ENCODE measurements at places on chromosomes 5 and 9.

DNA sequence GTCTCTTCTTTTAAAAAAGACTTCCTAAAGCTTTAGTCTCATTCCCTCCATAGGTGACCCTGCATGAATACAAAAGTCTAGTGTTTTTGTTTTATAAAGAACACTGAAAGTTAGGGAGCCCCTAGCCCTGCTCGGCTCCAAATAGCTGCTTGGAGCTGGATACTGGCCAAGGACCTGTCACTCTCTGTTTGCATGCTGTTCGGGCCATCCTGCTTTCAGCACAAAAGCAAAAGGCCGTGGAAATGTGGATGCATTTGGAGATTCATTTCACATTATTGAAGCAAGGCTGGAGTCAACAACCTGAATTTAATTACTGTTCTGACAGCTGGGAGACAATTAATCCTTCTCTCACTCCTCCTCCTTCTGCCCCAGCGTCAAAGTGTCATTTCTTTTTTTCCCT lies 151.7 kb upstream of the NMUR2 start:
- no peak for DNase-seq

GRCh38 chr5:59246882-59247281 lies 646.6 kb downstream of the PDE4D start:
- no peak for DNase-seq

- DNase-seq: no peak
Observed at GRCh38 chr5:96049398-96050272, 88.0 kb upstream of the ELL2 start.

GRCh38 chr9:88383176-88383575 lies 5.1 kb upstream of the SPIN1 start:
- no peak for DNase-seq

- DNase-seq: no peak
Observed at GRCh38 chr9:137639303-137640051, 20.7 kb downstream of the EHMT1 start.

DNA sequence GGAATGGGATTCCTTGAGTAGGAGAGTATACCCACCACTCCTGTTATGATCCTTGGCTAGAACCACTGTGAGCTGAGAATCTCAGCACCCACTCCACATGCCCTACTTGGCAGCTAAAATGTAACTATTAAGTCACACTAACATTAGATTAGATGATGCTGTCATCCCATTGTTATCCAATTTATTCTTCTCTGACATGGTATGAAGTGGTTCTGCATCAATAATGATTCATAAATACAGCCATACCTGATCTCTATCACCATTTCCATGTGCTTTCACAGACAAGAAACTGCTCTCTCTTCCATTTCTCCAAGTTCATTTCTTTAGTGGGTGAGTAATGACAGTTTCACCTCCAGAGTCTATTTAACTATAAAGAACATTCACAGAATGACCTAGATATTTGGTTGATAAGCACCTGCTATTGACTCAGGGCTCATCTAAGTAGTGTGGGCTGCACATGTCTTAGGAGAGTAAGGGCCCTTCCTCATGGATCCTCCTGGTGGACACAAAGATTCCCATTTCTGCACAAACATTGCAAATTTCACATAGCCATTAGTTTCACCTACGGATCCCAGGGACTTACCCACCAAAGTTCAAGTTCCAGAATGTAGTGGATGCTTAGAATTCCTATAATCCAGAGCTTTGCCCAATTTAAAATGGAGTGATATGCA lies 187.9 kb downstream of the EBF1 start:
- no peak for DNase-seq

GRCh38 chr9:72753266-72753893 lies 199.5 kb downstream of the ALDH1A1 start:
- no peak for DNase-seq

GRCh38 chr9:90010793-90011192 lies 406.0 kb downstream of the GADD45G start:
- no peak for DNase-seq

DNA sequence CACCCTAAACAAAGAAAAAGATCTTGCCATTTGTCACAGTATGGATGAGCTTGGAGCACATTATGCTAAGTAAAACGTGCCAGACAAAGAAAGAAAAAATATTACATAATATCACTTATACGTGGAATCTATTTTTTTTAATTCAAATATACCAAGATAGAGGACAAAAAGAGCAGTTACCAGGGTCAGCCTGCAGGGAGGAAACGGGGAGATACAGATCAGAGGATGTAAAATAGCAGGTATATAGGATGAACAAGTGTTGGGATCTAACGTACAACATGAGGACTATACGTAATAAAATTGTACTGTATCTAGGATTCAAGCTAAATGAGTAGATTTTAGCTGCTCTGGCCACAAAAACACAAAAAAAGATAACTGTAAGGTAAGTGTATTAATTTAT lies 247.5 kb downstream of the TMEM161B start:
- no peak for DNase-seq

GRCh38 chr9:132935026-132935425 lies 9.4 kb downstream of the TSC1 start:
- DNase-seq: no peak

DNA sequence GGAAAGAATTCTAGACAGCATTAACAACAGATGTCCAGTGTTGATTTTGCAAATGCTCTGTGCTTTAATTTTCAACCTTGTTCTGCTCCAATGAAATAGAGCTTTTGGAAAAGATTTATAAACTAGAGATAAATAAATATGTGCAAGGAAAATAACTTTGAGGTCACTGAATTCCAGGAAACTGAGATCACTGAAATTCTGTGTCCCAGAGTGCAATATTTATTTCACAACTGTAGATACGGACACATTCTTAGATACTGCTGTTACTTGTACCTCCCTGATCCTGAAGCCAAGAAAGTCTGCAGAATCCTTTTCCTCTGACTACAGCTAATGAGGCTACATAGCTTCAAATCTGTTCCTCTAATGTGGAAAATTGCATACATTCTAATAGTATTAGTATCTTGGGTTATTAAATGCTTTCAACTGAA lies 222.9 kb downstream of the DOCK8 start:
- no peak for DNase-seq

GRCh38 chr5:120808606-120809005 lies 344.5 kb downstream of the PRR16 start:
- DNase-seq: no peak

- no peak for DNase-seq
Observed at GRCh38 chr9:112819635-112820496, 69.3 kb downstream of the SNX30 start.

DNA sequence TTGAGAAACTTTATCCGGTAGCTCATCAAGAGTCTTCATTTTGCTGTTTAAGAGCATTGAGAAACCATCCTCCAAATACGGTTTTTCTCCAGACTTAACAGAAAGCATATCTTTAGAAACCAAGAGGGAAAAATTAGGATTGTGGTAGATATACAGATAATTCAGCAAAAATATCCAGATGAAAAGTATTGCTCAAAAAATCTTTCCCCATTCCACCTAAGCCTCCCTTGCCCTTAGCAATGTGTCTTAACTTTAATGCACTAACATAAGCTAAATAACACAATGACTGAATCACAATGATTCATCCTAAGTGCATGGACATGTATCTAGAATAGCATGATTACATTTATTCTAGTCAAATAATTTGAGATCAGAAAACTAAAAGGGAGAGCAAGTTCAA lies 130.3 kb upstream of the TARS1 start:
- no peak for DNase-seq

- DNase-seq: no peak
Observed at GRCh38 chr9:109387856-109388255, 67.0 kb upstream of the EPB41L4B start.

DNA sequence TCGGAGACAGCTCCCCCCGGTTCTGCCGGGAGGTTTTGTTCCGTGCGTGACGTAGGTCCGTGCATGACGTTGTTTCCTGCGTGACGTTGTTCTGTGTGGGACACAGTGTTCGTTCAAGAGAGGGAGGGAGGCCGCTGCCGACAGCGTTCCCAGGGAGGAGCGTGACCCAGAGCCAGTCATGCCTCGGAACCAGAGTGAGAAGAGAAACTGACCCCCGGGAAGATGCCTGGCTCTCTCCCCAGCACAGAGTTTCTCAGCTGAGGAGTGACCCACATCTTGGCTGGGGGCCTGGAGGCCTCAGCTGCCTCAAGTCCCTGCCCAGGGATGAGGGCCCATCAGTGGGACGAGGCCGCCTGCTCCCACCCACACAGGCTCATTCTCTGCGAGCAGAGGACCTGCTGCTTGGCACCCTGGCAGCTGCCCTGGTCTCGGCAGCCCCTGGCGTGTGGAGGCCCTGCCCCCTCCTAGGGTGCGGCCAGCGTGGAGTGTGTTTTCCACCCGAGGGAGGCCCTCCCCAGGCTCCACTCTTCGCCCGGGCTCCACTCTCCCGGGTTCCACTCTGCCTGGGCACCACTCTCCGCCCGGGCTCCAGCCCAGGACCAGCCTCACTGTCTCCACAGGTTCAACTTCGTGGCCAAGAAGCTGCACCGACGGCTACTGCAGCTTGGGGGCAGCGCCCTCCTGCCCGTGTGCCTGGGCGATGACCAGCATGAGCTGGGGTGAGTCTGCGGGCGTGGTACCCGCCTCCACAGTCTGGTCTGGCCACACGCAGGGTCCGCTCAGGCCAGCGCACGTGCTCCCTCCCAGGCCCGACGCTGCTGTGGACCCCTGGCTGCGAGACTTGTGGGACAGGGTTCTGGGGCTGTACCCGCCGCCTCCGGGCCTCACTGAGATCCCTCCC lies 7.9 kb downstream of the NDOR1 start:
- no peak for DNase-seq

GRCh38 chr9:124629600-124629999 lies 122.4 kb upstream of the NR5A1 start:
- no peak for DNase-seq

DNA sequence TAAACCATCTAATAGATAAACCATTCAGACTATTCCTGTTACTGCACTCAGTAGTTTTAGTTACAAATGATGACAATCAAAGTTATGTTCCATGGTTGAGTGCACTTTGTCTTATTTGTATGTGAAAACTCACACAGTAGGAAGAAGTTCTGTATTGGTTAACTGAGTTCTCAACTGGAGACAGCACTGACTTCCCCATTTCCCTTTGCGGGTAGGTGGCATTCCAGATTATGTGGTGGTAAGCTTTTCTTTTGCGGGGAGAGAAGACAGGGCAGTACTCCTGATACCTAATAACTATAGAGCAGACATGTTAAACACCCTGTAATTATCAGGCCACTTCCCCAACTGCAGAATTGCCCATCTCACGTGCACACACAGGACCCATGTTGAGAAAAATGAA lies 24.4 kb downstream of the TARS1 start:
- no peak for DNase-seq

GRCh38 chr5:172454358-172455086 lies at the start of gene SH3PXD2B:
Gene SH3PXD2B, minus strand, starts transcription at chr5:172454525. Its CDS starts 173 bp downstream, at chr5:172454352.
- no peak for DNase-seq

DNA sequence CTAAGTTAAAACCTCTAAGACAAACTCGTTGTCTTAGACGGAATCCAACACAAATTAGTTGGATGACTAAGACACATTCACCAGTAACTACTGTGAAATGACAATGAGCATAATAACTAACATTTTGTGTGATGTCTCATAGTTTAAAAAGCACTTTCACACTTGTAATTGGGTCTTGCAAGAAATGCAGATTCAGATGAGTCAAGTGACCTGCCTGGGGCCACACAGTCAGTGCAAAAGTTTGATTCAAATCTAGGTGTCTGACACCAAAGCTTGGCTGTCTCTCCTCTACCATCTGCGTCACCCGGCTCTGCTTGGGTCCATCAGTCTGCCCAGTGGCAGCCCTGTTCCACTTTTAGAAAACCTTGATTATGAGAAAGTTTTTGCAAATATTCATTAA lies 143.7 kb downstream of the TTLL11 start:
- DNase-seq: no peak

- DNase-seq: no peak
Observed at GRCh38 chr5:16736158-16736995, 119.6 kb upstream of the RETREG1 start.

DNA sequence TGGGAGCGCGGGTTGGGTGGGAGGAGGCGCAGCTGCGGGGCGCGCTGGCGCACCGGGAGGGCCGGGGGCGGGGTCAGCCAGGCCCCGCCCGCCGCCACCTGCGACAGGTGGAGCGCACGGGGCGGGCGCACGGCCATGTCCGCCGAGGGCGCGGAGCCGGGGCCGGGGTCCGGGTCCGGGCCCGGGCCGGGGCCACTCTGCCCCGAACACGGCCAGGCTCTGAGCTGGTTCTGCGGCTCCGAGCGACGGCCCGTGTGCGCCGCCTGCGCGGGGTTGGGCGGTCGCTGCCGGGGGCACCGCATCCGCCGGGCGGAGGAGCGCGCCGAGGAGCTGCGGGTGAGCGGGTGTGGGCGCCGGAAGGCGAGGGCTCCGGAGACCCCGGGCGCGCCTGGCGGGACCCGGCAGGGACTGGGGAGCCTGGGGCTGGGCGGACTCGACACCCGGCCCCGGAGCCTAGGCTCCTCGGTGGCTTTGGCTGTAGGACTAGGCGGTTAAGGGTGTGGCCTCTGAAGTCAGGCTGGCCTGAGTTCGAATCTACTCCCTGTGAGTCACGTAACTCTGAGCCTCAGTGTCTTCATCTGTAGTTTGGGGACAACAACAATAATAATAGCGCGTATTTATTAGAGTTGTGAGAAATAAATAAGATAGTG lies at the start of gene BSPRY:
Gene BSPRY (plus strand): TSS at position 97 of the 650 bp plus-strand sequence. CDS start 39 bp downstream, at position 136.
- DNase-seq: peak; percentile 36

DNA sequence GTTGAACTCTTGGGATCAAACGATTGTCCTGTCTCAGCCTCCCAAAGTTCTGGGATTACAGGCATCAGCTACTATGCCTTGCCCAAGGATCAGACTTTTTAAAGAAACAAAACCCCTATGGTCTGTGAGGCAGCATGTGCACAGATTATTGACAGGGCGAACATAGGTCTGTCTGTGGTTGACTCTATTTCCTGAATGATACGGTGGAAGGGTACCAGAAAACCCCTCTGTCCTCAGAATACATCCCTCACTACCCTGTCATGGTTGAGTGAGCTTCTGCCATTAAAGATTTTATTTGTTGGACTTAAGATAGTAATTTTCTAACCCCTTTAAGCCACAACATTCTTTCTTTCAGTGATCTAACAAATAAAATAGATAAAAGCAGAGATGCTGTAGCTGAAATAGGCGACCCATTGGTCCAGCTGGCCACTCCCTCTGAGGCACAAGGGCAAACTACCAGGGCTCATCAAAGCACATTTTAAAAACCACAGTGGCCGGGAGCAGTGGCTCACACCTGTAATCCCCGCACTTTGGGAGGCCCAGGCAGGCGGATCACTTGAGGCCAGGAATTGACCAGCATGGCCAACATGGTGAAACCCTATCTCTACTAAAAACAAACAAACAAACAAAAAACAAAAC lies 84.9 kb upstream of the ANKRD55 start:
- no peak for DNase-seq

DNA sequence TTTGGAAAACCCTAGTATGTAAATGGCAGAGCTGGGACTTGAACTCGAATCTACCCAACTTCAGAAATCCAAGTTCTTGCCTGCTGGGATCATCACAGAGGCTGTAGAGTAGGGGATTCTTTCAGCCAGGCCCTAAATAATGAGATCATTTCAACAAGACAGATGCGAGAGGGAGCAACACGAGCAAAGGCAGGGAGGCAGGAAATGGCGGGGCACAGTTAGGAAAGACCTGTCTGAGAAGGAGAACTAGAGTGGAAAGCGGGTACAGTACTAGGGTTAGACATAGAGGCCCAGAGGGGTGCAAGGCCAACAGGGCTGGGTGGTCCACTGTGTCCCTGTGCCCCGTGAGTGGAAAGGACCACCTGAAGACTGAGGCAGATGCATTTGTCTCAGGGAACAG lies 46.1 kb downstream of the MVB12B start:
- no peak for DNase-seq

All from effector memory CD8-positive, alpha-beta T cell (primary cell).